Right hindlimb (tissue), 1 donor: ENCODE measurements at places on chromosomes 3 and 15.

GRCh38 chr15:72168808-72169190, 28.8 kb downstream of the GRAMD2A start:
- no peak for DNase-seq

DNA sequence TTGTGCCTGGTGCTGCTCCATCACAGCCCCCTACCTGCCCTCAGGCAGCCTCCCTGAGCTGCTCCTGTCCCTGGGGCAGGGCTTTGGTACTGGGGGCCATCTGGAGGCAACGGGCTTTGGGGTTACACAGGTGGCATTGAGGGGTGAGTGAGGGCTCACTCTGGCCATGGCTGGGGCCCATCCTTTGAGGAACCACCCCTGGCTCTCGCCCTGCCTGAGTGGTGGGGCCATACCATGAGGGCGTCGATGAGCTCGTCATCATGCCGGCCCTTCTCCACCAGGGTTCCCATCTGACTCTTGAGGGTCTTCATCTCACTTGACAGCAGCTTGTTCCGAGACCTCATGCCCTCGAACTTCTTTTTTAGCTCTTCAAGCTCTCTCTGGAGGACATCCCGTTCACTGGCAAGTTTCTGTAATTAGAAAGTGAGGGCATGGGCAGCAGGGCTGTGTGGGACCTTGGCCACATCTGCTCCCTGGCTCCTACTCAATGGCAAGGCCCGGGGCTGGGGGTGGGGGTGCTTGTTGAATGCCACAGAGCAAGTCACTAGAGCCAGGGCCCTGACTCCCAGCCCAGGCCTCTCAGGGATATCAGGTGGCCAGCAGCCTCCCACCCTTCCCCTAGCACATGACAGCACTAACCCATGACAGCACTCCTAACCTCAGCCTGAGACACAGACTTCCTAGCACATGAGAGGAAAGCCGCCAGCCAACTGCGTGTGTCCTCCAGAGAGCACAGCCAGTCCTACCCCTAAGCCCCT, 33.5 kb downstream of the CCDC13 start:
- DNase-seq: no peak

GRCh38 chr3:81910244-81910852, 148.9 kb upstream of the GBE1 start:
- DNase-seq: no peak

DNA sequence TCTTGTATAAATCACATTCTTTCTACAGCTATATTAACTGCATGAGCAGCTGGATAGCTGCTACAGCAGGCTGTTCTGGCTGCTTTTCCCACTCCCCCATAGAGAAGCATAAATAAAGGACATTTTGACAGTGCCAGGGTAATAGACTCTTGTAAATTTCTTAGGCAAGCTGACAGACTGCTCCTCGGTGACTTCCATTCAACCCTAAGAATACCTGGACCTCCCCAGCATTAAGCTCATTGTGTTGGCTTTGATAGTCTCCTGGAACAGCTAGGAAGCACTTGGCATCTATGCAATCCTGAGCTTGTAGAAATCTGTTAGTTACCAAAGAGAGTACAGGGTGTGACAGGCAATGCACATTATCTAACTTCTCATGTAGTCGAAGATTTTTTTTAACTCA, 475.4 kb downstream of the AGBL1 start:
- peak; percentile 71 for DNase-seq

- DNase-seq: no peak
Observed at GRCh38 chr3:141250342-141250741, 18.7 kb downstream of the PXYLP1 start.

GRCh38 chr3:168071591-168072322, 24.0 kb downstream of the GOLIM4 start:
- no peak for DNase-seq

DNA sequence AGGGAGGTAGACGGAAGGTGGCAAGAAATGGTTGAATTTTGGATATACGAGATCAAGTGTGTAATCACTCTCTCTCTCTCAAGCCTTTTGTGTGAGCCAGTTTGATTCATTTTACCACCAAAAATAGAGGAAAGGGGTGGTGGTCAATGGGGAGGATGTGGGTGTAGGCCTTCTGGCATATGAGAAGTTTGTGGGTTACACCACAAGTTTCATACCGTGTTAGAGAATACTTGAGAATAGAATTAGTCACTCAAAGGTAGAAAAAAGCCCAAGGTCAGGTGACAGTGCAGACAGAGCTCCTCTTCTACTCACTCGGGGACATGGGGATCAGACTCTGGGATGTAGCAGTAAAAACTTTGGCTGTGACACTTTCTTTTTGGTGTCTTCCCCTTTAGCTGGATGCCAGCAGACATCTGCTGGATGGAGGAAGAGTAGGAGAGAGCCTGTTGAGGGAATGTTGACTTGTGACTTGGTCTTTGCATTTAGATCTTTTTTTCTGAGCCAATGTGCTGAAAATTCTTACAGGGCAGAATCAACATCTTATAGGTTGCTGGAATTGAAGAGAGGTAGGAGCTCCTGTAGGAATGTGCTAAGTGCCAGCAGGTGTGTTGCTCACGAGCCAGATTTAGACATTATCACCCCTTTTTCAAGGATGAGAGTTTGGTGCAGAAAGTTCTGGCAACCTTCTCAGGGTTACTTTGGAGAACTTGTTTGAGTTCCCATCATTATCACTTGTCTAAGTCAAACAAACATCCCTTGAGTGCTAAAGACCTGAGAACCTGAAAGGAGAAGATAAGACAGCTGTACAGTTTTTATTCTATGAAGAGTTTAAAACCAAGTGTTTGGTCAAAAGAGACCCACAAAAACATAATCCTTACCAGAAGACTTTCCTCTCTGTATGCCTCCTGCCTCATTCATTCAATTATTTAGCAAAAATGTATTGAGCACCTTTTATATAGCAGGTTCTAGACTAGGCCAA, 43.9 kb upstream of the RYK start:
- no peak for DNase-seq

- no peak for DNase-seq
Observed at GRCh38 chr3:181999314-181999713, 287.6 kb downstream of the SOX2 start.

GRCh38 chr3:32817257-32817557, 590 bp upstream of the TRIM71 start:
- no peak for DNase-seq
